SJSA1 (cell line): ENCODE measurements at places on chromosomes 12 and 14. TPM values are rescaled to one million over a fixed set of nuclear protein-coding genes. Genes with fewer than 3 reads are reported as not detected.

DNA sequence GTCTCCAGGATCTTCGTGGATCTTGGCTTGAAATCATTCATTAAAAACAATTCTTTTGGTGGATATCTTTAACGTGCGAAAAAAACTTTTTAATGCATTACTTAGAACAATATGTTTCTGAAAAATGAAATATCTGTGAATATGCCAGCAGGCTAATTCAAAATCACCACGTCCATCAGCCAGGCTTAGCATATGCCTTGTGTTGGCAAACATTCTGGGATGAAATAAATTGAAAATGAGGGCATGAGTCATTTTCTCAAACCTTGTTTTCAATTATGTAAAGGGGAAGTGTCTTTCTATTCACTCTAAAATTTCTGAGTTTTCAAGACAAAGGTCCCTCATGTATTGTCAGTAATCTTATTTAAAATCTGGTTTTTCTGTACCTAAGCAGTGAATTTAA is 393.9 kb downstream of the PAWR start:
- H3K27ac ChIP-seq, result no peak overlapping the region
- DNase-seq, result no peak
- H3K27me3 ChIP-seq, result no peaks in the 10 kb centered on the region
- H3K4me1 ChIP-seq, result no peaks in the 10 kb centered on the region
- peaks cover 35% of the 10 kb centered on the region for H3K36me3 ChIP-seq
- H3K4me3 ChIP-seq, result no peak overlapping the region

GRCh38 chr14:68473794-68474193 is 319.1 kb downstream of the ZFP36L1 start:
- H3K4me3 ChIP-seq, result no peak overlapping the region
- no peaks in the 10 kb centered on the region for H3K36me3 ChIP-seq
- peaks cover 13% of the 10 kb centered on the region for H3K4me1 ChIP-seq
- no peak overlapping the region for H3K27ac ChIP-seq

CKAP4 gene
- total RNA-seq, result 154 and 162 TPM in 2 replicates

MTRFR gene
- total RNA-seq, result 10.3 and 14.2 TPM in 2 replicates

NYNRIN gene
- total RNA-seq, result 0.87 and 1.2 TPM in 2 replicates

- no peaks in the 10 kb centered on the region for H3K27me3 ChIP-seq
- H3K4me1 ChIP-seq, result no peaks in the 10 kb centered on the region
- H3K4me3 ChIP-seq, result no peak overlapping the region
- H3K36me3 ChIP-seq, result no peaks in the 10 kb centered on the region
- DNase-seq, result no peak
Measured at GRCh38 chr12:4216187-4216927, 57.2 kb upstream of the CCND2 start.

- H3K4me1 ChIP-seq, result no peaks in the 10 kb centered on the region
- H3K4me3 ChIP-seq, result no peak overlapping the region
- DNase-seq, result no peak
- peaks cover 27% of the 10 kb centered on the region for H3K27me3 ChIP-seq
- no peak overlapping the region for H3K27ac ChIP-seq
Measured at GRCh38 chr12:132399092-132400010, 70.0 kb upstream of the GALNT9 start.

DNA sequence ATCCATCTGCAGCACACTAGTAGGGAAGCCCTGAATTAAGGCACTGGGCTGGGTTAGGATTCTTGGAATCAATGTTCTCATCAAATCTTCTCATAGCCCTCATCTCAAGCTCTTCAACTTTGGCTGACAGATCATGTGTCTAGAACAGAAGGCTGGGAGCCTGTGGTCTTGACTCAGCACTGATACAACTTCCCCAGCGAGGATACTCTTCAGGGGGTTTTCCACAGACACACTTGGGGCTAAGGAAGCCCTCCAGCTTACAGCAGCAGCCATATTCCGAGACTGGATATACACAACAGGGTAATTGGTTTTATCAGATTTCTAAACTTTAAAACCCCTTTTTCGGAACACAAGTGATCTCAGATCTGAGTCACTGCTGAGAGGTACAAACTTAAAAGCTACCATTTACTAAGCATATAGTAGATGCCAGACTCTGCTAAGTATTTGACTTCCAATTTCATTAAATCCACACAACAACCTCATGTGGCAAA is 3.5 kb downstream of the FMNL3 start:
- H3K27me3 ChIP-seq, result no peaks in the 10 kb centered on the region
- DNase-seq, result peak; percentile 43
- peaks cover 60% of the 10 kb centered on the region for H3K4me1 ChIP-seq
- H3K4me3 ChIP-seq, result no peak overlapping the region
- no peaks in the 10 kb centered on the region for H3K36me3 ChIP-seq
- H3K27ac ChIP-seq, result peak overlapping the region; percentile 13

DNA sequence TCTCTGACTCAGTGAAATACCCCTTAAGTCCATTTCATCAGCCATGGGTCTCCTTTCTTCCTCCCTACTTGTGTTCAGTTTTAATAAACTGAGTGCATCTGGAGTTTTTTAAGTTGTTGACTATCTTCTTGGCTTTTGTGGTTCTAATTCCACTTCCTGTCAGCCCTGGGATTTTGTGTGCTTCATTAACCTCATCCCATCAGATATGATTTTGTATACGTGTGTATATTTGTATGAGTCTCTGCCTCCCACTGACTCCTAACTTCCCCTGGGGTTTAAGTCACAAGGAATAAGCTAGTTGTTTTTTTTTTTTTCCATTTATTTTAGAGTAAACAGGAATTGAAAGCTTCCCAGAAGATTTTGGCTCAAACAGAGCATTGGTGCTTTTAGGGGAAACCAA is 62.7 kb downstream of the TTLL5 start:
- DNase-seq, result no peak
- H3K36me3 ChIP-seq, result peaks cover 3% of the 10 kb centered on the region; the same call in 1 of the 2 replicates
- H3K27ac ChIP-seq, result no peak overlapping the region
- no peak overlapping the region for H3K4me3 ChIP-seq
- H3K4me1 ChIP-seq, result no peaks in the 10 kb centered on the region
- peaks cover 13% of the 10 kb centered on the region; the same call in 1 of the 2 replicates for H3K27me3 ChIP-seq

MAP1LC3B2 gene
- 0.37 TPM in 1 of 2 replicates, not detected in the other for total RNA-seq

DNA sequence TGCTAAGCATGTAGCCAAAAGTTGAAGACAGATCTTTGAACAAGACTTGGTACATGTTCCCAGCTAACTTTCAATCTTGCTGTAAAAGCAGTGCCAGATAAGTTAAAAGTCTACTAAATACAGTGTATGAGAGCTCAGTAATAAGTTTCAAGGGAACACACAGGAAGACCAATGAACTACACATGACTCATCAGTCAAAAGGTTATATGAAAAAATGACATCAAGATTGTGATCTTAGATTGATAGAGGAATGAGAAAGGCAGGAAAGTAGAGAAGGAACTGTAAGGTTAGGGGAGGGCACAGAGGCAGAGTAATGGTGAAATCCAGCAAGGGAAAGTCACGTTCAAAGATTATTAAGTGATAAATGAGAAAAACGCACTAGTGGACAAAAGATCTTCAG is 249.9 kb upstream of the FLRT2 start:
- no peak overlapping the region for H3K4me3 ChIP-seq
- no peaks in the 10 kb centered on the region for H3K27me3 ChIP-seq
- no peaks in the 10 kb centered on the region for H3K36me3 ChIP-seq
- peaks cover 13% of the 10 kb centered on the region for H3K4me1 ChIP-seq
- peak; percentile 14 for DNase-seq

- no peaks in the 10 kb centered on the region for H3K27me3 ChIP-seq
- peaks cover 9% of the 10 kb centered on the region for H3K4me1 ChIP-seq
- no peak overlapping the region for H3K4me3 ChIP-seq
Measured at GRCh38 chr14:79552778-79553177, 658.5 kb downstream of the DIO2 start.

- no peak overlapping the region for H3K4me3 ChIP-seq
- no peaks in the 10 kb centered on the region; the same call in 1 of the 2 replicates for H3K27me3 ChIP-seq
- H3K27ac ChIP-seq, result no peak overlapping the region
- H3K36me3 ChIP-seq, result no peaks in the 10 kb centered on the region
Measured at GRCh38 chr12:77232045-77232444, 166.7 kb upstream of the E2F7 start.

GRCh38 chr12:42163913-42164312 is 19.2 kb upstream of the GXYLT1 start:
- no peaks in the 10 kb centered on the region for H3K27me3 ChIP-seq
- H3K4me3 ChIP-seq, result no peak overlapping the region
- no peak for DNase-seq
- H3K36me3 ChIP-seq, result peaks cover 12% of the 10 kb centered on the region
- no peaks in the 10 kb centered on the region for H3K4me1 ChIP-seq

DNA sequence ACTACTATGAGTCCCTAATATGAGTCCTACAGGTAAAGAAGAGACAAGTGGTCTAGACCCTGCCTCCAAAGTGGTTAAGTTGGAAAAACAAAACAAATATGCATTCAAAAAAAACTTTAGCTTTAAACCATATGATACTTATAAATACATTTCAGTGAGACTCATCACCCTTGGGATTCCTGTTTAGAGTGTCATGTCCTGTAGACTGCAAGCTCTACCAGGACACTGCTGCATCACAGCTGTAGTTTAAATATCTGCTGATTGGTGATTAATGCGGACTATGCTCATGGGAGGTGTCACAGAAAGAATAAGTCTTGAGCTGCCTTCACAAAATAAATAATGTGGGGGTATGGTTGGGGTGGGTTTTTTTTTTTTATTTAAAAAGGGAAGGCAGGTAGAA is 8.8 kb upstream of the LGR5 start:
- no peaks in the 10 kb centered on the region for H3K36me3 ChIP-seq
- H3K27ac ChIP-seq, result no peak overlapping the region
- H3K4me1 ChIP-seq, result peaks cover 21% of the 10 kb centered on the region
- H3K4me3 ChIP-seq, result no peak overlapping the region
- H3K27me3 ChIP-seq, result no peaks in the 10 kb centered on the region

DNA sequence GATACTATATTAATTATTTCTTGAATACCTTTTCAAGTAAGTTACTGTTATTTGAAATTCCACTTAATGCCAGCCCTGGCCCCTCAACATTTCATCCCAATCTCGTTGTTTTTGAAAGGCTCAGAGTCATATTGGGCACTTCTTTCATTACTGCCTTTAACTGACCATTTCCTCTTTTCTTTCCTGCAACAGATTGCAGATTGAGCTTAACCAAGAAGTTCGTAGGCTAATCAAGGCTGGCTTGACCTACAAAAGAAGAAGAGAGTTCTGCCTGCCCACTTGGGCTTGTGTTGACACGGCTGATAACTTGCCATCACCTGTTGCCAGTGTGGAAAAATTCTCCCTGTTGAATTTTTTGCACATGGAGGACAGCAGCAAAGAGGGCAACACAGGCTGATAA is 91.0 kb downstream of the FLRT2 start:
- H3K27me3 ChIP-seq, result no peaks in the 10 kb centered on the region
- peaks cover 9% of the 10 kb centered on the region; the same call in 1 of the 2 replicates for H3K4me1 ChIP-seq
- H3K27ac ChIP-seq, result no peak overlapping the region
- peaks cover 41% of the 10 kb centered on the region for H3K36me3 ChIP-seq
- H3K4me3 ChIP-seq, result no peak overlapping the region

GRCh38 chr12:121982950-121983349 is 38.7 kb upstream of the BCL7A start:
- DNase-seq, result no peak
- H3K4me1 ChIP-seq, result no peaks in the 10 kb centered on the region
- H3K27me3 ChIP-seq, result no peaks in the 10 kb centered on the region
- H3K4me3 ChIP-seq, result no peak overlapping the region

- no peaks in the 10 kb centered on the region for H3K27me3 ChIP-seq
- no peak overlapping the region for H3K27ac ChIP-seq
- no peak for DNase-seq
- H3K4me1 ChIP-seq, result no peaks in the 10 kb centered on the region
Measured at GRCh38 chr14:29649170-29649569, 278.5 kb downstream of the PRKD1 start.

- H3K4me1 ChIP-seq, result peaks cover 31% of the 10 kb centered on the region
- H3K36me3 ChIP-seq, result no peaks in the 10 kb centered on the region
- no peak for DNase-seq
- no peak overlapping the region for H3K27ac ChIP-seq
- H3K27me3 ChIP-seq, result no peaks in the 10 kb centered on the region
- H3K4me3 ChIP-seq, result no peak overlapping the region
Measured at GRCh38 chr12:95641299-95641952, 90.2 kb upstream of the USP44 start.

GRCh38 chr14:24941719-24942118 is 108.2 kb downstream of the STXBP6 start:
- H3K27me3 ChIP-seq, result no peaks in the 10 kb centered on the region
- peak; percentile 3 for DNase-seq
- no peak overlapping the region for H3K27ac ChIP-seq
- no peaks in the 10 kb centered on the region; the same call in 1 of the 2 replicates for H3K4me1 ChIP-seq
- no peak overlapping the region for H3K4me3 ChIP-seq

DNA sequence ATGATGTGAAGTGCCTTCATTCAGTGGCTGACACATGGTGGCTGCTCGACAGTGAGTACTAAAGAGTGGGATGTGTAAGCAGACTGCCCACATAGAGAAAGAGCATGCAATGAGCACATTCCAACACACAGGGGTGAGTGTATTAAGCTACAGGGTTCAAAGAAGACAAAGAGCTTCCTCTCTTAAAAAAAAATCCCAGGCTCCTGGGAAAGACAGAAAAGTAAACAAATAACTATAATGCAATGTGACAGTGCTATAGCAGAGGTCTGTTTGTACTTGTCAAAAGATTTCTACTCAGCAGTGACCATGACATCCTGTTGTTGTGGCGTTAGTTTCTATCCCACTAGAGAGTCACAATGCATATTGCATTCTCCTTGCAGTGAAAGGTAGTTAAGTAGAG is 12.4 kb upstream of the PCNX1 start:
- H3K4me1 ChIP-seq, result peaks cover 9% of the 10 kb centered on the region; the same call in 1 of the 2 replicates
- peak; percentile 49 for DNase-seq
- H3K4me3 ChIP-seq, result no peak overlapping the region

GRCh38 chr12:3086211-3086610 is 9.0 kb downstream of the TSPAN9 start:
- H3K27me3 ChIP-seq, result no peaks in the 10 kb centered on the region
- no peak overlapping the region for H3K27ac ChIP-seq
- no peak for DNase-seq
- H3K36me3 ChIP-seq, result no peaks in the 10 kb centered on the region
- no peaks in the 10 kb centered on the region for H3K4me1 ChIP-seq

SERPINA4 gene
- not detected in 2 replicates for total RNA-seq

GRCh38 chr14:85590784-85591183 is 60.8 kb downstream of the FLRT2 start:
- H3K36me3 ChIP-seq, result peaks cover 18% of the 10 kb centered on the region
- H3K4me1 ChIP-seq, result peaks cover 37% of the 10 kb centered on the region
- DNase-seq, result peak; percentile 73
- no peaks in the 10 kb centered on the region for H3K27me3 ChIP-seq
- H3K27ac ChIP-seq, result peak overlapping the region; percentile 68
- no peak overlapping the region for H3K4me3 ChIP-seq

DNA sequence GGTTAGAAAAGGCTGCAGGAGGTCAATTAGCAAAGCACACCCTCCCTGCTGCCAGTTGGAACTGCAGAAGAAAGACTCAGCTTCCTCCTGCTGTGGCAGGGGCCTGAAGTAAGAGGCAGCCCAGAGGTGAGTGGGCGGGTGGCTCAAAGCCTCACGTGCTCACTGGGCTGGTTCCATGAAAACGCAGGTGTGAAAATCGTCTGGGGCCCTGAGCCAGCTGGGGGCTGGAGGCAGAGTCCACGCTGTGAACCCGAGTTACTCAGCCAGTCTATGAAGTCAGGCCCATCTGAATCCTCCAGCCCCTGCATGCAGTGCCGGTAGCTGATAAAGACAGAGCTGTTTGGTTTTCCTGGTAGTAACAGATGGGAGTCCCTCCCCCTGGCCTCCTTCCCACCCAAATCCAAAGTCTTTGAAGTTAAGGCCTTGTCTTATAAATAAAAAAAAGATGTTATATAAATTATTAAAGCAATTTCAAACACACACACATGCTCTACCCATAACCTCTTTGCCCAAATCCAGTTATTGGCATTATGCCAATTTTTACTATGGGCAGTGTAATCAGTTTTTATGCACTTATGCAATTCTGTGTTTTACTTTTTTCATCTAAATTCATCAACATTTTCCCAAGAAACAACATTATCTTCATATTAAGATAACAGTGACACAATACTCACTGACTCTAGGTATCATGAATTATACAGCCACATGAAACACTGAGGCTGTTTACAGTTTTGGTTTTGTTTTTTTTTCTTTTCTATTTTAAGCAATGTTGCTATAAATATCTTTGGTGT is 57.9 kb upstream of the PNMA1 start:
- no peak overlapping the region for H3K27ac ChIP-seq
- no peak for DNase-seq
- H3K4me1 ChIP-seq, result peaks cover 5% of the 10 kb centered on the region; the same call in 1 of the 2 replicates
- H3K36me3 ChIP-seq, result no peaks in the 10 kb centered on the region
